Thyroid gland (tissue), 4 donors: ENCODE measurements at places on chromosomes 4 and X. TPM values are rescaled to one million over a fixed set of nuclear protein-coding genes. Genes with fewer than 3 reads are reported as not detected.

Gene PCDH7
- total RNA-seq = 31.5 TPM

Gene CCDC110
- 6.8 TPM for total RNA-seq

Gene UTP3
- 15.2 TPM for total RNA-seq

Gene MTCP1
- 0.78 TPM for total RNA-seq

Gene ITGB1BP2
- total RNA-seq = 0.33 TPM

Gene IQCM
- not detected for total RNA-seq

Gene LAS1L
- 20.7 TPM for total RNA-seq
